NCI-H2081 treated with DMSO at 0.1 percent for 48 hours (cell line): ENCODE measurements at places on chromosomes 1 and 21.

- DNase-seq, result no peak
Measured at GRCh38 chr1:116453906-116454305, 80.9 kb downstream of the ATP1A1 start.

GRCh38 chr1:19068639-19069276 is 112.3 kb upstream of the IFFO2 start:
- no peak for DNase-seq

DNA sequence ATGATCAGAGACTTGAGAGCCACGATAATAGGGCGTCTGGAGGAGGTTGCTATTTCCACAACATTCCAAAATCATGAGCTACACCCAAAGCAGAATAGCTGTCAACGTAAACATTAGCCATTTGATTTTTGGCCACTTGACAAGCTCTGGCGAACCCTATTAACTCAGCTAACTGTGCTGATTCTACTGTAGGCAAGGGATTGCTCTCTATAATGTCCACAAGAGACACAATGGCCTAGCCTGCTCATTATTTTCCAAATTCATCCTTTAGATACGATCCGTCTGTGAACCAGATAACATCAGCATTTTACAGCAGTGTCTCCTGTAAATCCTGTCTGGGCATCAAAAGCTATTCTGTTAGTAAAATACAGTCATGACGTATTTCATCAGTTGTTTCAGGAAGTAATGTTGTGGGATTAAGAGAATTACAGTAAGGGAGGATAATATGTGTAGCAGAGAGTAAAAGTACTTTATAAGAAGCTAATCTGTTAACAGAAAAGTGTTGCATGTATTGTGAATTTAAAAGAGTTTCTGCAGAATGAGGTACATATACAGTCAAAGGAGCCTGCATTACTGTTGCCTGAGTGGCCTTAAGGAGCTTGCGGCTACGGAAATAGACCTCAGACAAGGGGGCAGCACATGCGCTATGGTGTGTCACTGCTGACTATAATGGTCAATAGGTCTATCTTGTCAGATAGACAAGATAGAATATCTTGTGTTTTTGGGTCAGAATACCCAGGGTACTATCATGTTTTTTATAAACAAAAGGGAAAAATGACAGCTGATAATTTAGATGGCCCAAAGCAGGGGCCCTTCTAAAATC is 44.9 kb upstream of the TINAGL1 start:
- DNase-seq, result no peak

- DNase-seq, result no peak
Measured at GRCh38 chr1:20597650-20598049, 8.8 kb downstream of the CDA start.

GRCh38 chr1:172733815-172734214 is 74.9 kb downstream of the FASLG start:
- DNase-seq, result no peak

- DNase-seq, result peak; percentile 3
Measured at GRCh38 chr1:96236156-96236739, 485.3 kb upstream of the PTBP2 start.

DNA sequence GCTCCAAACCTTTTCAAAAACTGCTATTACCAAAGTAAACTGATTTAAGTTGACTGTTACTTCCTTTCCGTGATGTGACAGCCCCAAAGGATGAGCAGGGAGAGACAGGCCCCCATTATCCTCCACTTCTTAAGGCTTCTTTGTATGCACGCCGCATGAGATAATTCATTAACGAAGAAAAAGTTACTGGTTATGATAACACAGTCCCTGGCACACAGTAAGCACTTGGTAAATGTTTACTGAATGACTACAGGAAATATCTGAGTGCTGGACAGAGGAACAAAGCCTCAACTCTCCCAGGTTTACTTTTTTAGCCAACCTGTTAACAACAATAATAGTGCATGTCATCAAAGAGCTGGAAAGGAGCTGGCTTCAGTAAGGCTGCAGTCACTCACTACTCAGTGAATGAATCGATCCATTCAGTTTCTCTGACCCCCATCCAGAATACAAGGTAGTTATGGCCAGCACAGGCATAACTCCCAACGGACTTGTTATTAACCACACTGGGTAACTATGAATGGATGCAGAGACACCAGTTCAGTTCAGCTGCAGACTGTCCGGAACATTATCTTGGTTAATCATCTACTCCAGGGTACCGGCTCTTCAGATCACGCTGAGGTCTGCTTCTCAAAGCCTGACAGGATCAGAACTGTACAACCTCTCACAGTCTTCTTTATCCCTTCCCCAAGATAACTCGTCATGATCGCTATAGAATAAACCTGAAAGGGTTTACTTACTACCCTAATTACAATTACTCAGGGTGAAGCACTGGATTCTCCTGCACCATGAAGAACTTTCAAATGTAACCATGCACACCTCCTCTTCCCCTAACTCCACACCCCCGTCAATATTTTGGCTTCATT is 58.3 kb downstream of the TGFBR3 start:
- no peak for DNase-seq

DNA sequence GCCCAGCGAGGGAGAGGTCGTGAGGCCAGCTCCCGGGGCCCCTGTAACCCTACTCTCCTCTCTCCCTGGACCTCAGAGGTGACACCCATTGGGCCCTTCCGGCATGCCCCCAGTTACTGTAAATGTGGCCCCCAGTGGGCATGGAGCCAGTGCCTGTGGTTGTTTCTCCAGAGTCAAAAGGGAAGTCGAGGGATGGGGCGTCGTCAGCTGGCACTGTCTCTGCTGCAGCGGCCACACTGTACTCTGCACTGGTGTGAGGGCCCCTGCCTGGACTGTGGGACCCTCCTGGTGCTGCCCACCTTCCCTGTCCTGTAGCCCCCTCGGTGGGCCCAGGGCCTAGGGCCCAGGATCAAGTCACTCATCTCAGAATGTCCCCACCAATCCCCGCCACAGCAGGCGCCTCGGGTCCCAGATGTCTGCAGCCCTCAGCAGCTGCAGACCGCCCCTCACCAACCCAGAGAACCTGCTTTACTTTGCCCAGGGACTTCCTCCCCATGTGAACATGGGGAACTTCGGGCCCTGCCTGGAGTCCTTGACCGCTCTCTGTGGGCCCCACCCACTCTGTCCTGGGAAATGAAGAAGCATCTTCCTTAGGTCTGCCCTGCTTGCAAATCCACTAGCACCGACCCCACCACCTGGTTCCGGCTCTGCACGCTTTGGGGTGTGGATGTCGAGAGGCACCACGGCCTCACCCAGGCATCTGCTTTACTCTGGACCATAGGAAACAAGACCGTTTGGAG is 23.7 kb upstream of the TNFRSF1B start:
- no peak for DNase-seq

DNA sequence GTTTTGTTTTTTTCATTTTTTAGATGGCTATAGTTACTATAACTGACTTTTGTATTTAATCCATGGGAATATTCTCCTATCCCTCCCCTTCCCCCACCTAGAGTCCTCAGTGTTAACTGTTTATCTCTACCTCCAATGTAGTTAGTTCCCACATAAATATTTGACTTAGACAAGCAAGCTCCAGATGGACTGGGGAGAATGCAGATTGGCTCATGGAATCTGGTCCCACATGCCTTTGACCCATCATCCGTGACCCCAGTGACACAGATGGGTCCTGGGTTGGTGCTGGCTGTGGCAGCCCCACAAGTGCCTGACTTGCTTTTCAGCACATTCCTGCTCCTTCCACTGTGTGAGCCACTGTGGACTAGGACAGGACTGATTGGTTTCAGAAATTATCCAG is 41.8 kb downstream of the ATP2B4 start:
- DNase-seq, result no peak

GRCh38 chr1:155052439-155053395 is 1.6 kb downstream of the ADAM15 start:
- DNase-seq, result no peak

DNA sequence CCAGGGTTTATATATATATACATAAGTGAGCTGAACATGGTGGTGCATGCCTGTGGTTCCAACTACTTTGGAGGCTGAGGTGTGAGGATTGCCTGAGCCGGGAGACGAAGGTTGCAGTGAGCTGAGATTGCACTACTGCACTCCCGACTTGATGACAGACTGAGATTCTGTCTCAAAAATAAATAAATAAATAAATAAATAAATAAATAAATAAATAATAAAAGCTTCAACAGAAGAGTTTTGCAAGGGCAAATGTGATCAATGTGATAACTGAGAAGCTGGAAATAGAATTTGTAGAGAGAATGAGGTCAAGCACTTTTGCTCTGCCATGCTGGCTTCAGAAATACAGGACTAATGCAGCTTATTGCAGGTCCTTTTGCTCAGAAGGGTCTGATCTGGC is 855.8 kb upstream of the PRMT6 start:
- no peak for DNase-seq

- peak; percentile 77 for DNase-seq
Measured at GRCh38 chr1:37177230-37177864, 143.0 kb upstream of the GRIK3 start.

GRCh38 chr1:166322470-166322869 is 155.7 kb upstream of the FAM78B start:
- DNase-seq, result no peak

GRCh38 chr1:201653233-201653632 is 114.3 kb downstream of the NAV1 start:
- DNase-seq, result no peak

DNA sequence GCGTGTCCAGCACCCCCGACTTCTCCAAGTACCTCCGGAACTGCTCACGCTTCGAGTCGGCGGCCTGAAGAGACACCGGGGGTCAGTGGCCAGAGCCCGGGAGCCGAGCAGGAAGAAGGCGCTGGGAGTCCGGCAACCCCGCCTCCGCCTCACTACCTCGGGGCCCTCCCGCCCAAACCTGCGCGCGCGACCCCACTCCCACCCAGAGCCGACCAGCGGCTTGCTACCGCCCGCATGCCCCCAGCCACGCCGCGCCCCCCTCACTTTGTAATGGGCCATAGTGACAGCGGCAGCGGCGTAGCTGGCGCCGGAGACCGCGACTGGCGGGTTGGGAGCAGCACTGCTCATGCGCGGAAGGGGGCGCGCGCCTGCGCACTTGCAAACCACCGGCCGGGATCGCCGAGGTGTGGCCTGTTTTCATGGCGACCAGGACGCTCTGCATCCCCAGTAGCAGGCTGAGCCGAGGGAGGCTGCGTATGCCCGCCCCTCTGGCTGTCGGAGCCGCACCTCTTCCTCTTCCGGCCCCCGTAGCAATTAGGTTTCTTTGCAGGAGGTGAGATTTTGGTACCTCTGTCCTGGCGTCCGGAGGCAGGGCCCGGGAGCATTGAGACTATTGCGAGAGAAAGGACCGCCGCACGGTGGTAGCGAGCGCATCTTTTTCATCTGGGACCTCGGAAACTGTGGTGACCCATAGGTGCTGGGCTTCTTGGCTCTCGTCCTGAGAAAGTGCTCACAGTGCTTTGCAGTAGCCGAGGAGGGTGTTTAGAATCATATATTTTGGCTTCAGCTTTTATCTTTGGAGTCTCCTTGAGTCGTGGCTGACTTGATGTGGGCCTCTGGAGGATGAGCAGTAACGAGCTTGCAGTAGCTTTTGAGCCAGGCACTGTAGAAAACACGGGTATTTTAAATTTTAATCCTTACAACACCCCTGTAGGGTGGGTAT is at the start of gene MYCBP:
MYCBP (minus strand) TSS at position 322 of the 943 bp plus-strand sequence; CDS start at position 279, 43 bp downstream.
- DNase-seq, result peak; percentile 90

- no peak for DNase-seq
Measured at GRCh38 chr1:108211014-108211413, 10.9 kb upstream of the SLC25A24 start.

GRCh38 chr21:39503123-39503762 is 51.5 kb downstream of the SH3BGR start:
- no peak for DNase-seq

DNA sequence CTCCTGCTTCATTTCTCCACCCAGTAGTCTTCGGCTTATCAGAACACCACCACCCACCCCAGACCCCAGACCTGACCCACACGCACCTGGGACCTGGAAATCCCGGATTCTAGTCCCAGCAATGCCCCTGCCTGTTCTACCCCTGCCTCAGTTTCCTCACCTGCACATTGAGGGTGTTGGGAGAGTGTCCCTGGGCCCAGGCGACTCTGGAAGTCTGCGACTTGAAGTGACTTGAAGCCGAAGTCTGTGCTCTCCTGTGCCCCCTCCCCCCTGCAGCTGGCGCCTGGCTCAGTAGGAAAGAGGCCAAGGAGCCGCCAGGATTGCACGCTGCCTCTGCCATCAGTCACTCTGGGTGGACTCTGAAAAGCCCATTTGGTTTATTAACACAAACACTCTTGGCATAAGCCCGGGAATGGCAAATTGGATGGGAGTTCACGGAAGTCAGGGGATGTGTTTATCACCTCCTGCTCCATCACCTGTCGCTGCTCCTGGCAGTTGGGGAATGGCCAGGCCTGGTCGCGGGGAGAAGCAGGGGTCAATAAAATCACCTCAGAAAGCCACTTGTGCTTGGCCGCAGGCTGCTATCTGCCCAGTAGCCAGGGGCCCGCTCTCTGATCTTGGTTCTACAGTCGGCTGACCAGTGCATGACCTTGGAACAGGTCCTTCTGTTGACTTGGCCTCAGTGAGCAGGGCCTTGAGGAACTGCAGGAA is 132.7 kb downstream of the ACTL8 start:
- no peak for DNase-seq

GRCh38 chr1:168082008-168082876 is 54.5 kb downstream of the GPR161 start:
- peak; percentile 33 for DNase-seq

DNA sequence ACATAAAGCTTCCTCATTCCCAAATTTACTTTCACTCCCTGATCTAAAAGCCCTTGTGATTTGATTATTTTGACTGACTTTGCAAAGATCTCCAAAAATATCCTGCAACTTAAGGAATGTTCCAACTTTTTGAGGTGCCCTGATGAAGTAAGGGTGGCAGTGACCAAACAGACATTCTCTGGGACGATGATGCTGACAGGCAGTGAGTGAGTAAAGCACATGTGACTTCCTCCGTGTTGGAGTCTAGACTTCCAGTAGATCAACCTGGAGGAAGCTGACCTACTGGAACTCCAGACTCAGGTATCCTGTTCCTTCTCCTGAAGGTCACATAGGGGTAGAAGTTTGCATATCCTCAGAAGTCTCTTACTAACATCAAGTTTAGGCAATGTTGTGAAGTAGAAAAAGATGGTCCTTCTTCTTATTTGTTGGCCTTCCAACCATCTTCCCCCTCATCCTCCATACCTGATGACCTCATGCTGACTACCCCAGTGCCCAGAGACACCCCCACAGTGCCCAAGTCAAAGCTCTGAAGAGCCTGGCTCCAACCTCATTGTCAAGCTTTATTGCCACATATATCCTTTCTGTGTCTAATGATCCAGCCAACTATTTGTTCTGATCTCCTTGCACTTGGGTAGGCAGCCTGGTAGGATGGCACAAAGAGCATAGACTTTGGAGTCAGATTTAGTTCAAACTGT is 16.0 kb downstream of the TNFSF4 start:
- DNase-seq, result no peak

DNA sequence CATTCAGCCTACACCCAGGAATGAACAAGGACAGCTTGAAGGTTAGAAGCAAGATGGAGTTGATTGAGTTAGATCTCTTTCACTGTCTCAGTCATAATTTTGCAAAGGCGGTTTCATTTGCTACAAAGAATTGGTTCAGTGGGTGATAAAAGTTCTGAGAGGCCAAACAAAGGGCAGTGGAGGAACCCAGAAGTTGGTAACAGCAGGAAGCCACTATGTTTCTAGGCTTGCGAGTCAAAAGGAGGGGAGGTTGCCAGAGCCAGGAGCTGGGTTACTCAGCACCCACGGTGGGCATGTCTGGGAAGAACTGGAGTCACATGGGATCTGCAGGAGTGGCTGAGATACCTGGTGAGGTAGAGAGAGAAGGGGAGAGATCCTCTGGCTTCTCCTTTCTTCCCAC is 64.2 kb upstream of the MRPS6 start:
- DNase-seq, result no peak

GRCh38 chr1:117613969-117614729 is 8.3 kb downstream of the TENT5C start:
- no peak for DNase-seq
